Nephron progenitor cell (in vitro differentiated cells): ENCODE measurements at places on chromosomes 1 and 21.

GRCh38 chr1:58783993-58784757 is at the start of gene JUN:
Gene JUN (minus strand): TSS chr1:58784047. CDS start chr1:58783070, 977 bp downstream.
- DNase-seq, result peak; percentile 97

GRCh38 chr1:244047621-244048255 is 3.3 kb upstream of the ZBTB18 start:
- no peak for DNase-seq

DNA sequence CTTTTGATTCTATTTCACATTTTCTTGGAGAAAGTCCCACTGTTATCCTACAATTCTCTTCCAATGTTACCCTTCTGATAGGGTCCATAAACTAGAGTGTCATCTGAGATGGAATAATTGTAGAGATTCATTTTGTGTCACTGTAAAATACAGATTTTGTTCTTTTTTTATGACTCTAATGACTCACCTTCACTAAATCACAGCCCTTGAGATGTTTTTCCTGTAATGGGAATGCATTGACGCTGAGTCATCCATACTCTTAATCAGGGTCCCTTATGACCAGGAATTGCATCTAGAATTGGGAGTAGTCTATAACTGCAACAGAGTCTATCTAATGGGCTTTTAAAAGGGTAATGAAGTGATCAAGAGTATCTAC is 315.5 kb downstream of the TGFB2 start:
- no peak for DNase-seq

- DNase-seq, result peak; percentile 49
Observed at GRCh38 chr21:44900559-44901251, 20.0 kb downstream of the ITGB2 start.

GRCh38 chr1:38474738-38475623 is 384.6 kb downstream of the RRAGC start:
- DNase-seq, result no peak

DNA sequence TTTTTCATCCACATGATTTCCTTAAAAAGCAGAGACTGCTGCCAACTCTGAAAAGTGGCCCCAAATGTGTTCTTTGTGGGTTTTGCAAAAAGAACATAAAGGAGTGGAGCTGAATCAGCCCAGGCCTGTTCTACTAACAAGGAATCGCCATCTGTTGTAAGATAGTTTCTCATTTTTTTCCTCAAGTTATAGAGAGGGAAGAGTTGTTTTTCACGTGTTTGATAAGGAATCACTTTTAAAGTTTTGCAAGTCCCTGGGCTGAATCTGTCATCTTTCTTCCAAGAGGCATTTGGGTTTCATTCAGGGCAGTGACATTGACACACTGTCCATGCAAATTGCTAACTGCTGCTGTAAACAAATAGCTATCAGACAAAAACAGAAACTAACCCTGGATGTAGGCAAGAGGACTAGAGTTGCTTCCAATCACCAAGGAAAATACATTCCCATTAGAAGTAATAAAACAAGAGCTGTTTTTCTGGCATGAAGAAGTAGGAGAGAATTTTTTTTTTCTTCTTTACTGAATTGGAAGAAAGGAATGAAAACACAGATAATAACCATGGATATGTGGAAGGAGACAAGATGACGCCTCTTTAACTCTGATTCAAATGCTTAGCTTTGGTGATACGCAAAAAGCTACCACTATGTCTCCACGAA is 58.8 kb upstream of the TBX15 start:
- DNase-seq, result no peak

DNA sequence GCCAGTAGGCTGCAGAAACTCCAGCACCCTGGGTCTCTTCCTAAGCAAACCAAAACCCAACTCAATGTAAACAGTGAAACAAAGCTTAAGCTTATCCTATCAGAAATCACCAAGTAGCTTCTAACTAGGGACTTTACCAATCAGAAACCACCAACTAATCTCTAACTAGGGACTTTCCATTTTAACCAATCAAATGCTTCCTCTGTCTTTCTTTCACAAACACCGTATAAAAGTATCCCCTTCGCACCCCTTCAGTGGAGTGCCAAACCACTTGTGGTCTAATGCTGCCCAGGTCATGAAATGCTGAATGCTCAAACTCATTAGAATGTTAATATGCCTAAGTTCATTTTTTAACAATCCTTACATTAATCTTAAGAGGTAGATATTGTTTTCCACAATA is 250.5 kb upstream of the DUSP10 start:
- no peak for DNase-seq

- no peak for DNase-seq
Observed at GRCh38 chr1:150138044-150138443, 11.7 kb upstream of the PLEKHO1 start.

- no peak for DNase-seq
Observed at GRCh38 chr1:21099034-21099868, 77.4 kb downstream of the EIF4G3 start.

- no peak for DNase-seq
Observed at GRCh38 chr1:245148861-245149260, 5.9 kb upstream of the KIF26B start.

GRCh38 chr21:21187579-21187978 is 189.4 kb downstream of the NCAM2 start:
- DNase-seq, result no peak

DNA sequence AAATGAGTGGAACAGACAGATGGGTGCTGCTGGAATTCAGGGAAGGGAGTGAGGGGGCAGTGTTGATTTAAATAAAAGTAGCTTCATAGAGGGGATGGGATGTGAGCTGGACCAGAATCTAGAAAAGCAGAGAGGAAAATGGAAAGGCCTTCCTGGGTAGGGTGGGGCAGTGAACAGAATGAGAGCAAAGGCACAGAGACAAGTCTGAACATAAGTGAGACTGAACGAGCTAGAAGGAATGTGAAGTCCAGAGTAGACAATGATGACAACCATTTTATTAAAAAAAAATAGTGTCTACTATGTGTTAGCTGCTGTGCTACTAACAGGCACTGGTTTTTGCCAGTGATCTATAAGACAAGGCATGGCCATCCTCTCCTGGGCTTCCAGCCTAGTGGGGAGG is 36.0 kb downstream of the ELK4 start:
- no peak for DNase-seq

- DNase-seq, result no peak
Observed at GRCh38 chr21:31132574-31133242, 94.4 kb upstream of the KRTAP19-8 start.

DNA sequence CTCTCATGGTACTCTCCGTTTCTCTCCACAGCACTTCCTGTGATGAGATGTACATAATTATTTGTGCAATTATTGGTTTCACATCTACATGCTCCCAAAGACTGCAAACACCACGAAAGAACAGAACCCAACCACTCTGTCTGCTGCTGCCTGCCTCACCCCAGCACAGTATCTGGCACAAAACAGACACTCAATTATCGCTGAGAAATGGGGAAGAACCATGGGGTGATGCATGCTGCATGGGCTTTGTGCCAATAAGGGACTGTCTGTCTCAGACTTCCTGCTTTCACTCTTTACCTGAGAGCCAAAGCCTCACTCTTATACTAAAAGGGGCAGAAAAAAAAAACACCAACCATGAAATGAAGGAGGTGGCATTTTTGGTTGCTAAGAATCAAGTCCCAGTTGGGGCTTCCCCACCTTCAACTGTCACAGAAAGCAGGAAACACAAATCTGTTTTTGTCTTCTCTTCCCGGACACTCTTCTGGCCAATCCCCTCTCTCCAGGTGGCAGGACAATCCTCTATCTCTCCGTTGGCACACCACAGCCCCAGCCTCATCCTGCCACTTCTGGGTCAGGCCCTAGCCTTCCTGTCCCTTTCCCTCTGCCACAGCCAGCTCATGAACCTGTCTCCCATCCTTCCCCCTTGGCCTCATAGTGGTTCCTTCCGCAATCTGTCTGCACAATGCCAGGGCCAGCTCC is 82.0 kb downstream of the TGFBR3 start:
- no peak for DNase-seq

GRCh38 chr1:3703786-3704371 is 48.4 kb upstream of the CCDC27 start:
- no peak for DNase-seq

- DNase-seq, result no peak
Observed at GRCh38 chr1:30465096-30465495, 258.3 kb downstream of the MATN1 start.

- no peak for DNase-seq
Observed at GRCh38 chr1:37724575-37724974, 32.3 kb downstream of the CDCA8 start.

- no peak for DNase-seq
Observed at GRCh38 chr1:89172468-89173143, 3.2 kb downstream of the GBP7 start.

GRCh38 chr1:97726386-97726785 is 194.4 kb downstream of the DPYD start:
- no peak for DNase-seq

DNA sequence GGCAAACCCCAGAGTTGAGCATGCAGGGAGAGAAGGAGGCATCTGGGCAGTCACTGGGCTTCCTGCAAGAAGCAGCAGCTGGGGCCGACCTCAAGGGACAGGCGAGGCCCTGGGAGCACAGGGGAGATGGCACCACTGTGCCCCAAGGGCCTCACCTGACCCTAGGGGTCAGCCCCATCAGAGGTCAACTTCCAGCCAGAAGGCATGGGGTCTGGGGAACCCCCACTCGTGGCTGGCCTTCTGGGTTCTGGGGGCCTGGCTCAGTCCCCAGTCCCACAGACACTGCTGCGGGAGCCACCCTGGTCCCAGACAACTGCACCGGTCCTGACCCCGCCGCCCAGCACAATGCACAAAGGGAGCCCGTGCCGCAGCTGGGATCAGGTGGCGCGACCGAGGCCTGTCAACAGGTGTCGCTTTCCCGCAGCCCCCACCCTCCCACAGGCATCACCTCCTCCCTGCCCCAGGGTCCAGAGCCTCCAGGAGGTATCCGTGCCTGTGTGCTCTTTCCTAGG is 6.2 kb downstream of the WNT9A start:
- DNase-seq, result no peak

GRCh38 chr1:214516434-214517326 is 34.7 kb downstream of the PTPN14 start:
- DNase-seq, result no peak

DNA sequence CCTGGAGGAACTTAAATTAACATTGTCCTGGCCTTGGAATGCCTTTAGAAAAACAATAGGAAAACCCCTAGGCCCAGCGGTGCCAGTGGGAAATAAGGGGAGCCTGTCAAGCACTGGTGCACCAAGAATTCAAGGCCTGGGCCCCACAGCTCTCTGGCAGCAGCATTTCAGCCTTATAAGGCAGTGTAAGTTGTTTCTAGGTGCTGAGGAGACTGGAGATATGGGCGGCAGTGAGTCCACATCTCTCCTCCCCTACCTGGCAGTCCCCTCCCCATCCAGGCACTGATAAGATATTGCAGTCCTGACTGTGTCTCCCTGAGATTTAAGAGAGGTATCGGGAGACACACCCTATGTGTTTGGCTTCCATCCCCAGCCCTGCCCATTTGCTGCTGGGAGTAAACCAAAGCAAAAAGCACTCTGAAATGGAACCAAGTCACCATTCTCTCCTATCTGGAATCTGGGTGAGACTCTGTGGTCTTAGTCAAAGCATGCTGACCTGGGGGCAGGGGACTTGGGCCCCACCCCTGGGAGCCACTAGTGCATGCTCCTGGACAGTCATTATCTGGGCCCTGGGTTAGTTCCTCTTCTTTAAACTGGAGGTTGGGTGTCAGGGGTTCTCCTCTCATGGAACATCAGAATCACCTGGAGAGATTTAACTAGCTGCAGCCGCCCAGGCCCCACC is 30.5 kb downstream of the DEGS1 start:
- peak; percentile 24 for DNase-seq

DNA sequence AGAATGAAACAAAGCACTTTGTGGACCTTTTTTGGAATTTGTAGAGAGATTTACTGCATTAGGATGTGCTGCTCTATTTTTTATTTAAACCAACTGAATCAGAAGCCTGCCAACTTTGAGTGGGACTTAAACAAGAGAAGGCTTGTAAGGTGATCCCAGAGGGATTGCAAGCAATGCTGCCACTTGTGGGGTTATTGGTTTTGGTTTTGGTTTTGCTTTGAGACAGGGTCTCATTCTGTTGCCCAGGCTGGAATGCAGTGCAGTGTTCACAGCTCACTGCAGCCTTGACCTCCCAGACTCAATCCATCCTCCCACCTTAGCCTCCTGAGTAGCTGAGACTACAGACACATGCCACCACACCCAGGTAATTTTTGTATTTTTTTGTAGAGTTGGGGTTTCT is 32.2 kb upstream of the GNG5 start:
- DNase-seq, result no peak

DNA sequence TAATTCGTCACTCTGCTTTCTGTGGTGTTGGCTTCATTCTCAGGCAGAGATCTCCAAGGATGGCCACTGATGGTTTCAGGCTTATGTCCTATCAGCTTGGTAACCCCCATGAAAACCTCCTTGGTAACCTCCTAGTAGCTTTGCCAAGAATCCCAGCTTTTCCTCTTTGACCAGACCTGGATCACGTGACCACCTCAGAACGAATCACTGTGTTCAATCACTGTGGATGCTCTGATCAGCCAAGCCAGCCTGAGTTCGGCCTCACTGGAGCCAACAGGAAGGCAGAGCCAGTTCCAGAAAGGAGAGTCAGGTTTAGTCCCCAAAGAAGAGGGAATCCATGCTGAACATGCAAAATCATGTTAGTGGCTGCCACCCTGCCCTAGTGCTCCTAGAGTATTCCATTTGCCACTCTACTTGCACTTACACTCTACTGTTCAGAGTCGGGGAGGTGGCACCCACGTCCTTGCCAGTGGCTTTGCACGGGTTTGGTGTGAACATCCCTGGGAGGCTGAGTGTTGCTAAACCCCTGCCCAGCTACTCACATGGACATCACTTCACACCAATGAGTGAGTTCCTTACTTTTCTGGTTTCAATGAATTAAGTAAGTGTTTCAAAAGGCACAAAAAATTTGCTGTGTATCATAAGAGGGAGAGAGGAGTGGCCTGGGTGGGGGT is 33.5 kb upstream of the SSBP3 start:
- DNase-seq, result no peak

GRCh38 chr1:241140670-241141069 is 216.3 kb downstream of the RGS7 start:
- DNase-seq, result no peak

GRCh38 chr1:208541225-208541855 is 297.2 kb upstream of the PLXNA2 start:
- DNase-seq, result no peak

GRCh38 chr1:162695687-162696086 is 63.4 kb downstream of the DDR2 start:
- DNase-seq, result no peak

GRCh38 chr1:199272628-199273086 is 633.8 kb downstream of the PTPRC start:
- no peak for DNase-seq

- no peak for DNase-seq
Observed at GRCh38 chr21:28906236-28906635, 86.4 kb downstream of the LTN1 start.

GRCh38 chr1:182293119-182293589 is 98.4 kb downstream of the GLUL start:
- DNase-seq, result no peak

GRCh38 chr1:28518745-28519341 is 13.0 kb downstream of the RCC1 start:
- no peak for DNase-seq
